ENCODE measurements at places on chromosomes 1 and 21.

- no peak for DNase-seq
Observed at GRCh38 chr1:6591222-6591621, 11.4 kb downstream of the ZBTB48 start.

DNA sequence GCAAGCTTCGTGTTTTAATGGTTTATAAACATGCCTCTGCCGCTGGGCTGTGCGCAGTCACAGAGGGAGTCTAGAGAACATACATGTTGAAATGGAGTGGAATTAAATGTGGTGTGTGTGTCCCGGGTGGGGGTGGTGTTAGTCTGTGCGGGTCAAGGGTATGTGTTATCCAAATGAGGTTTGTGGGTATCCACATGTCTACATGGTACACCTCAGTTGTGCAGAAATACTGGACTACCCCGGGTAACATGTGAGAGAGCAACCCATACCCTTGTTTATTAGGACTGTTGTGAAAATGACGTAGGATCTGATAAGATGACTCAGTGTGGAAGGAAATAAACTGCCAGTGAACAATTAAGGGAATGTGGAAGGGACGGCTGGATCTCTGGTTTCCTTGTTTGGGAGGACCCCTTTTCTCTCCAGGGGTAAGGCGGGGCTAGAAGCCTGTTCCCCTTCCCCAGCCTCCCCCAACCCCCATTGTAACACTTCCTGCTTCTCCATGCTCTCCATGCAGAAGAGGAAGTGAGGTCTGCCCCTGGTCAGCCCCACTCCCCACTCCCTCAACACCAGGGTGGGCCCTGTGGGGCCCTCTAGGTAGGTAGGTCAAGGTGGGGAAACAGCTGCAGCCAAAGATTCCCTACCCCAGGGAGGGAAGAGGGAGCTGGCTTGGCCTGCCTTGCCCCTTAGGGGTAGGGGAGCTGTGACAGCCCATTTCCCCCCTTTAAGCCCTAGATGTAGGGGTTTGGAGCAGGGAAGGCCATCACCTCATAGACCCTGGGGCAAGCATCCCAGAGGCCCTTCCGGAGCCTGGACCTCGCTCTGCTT is 690 bp downstream of the EPS8L3 start:
- DNase-seq: no peak

GRCh38 chr1:35320937-35321336 is 52.4 kb downstream of the ZMYM4 start:
- DNase-seq: no peak

GRCh38 chr1:47643306-47644211 is 205.7 kb downstream of the FOXD2 start:
- DNase-seq: no peak

DNA sequence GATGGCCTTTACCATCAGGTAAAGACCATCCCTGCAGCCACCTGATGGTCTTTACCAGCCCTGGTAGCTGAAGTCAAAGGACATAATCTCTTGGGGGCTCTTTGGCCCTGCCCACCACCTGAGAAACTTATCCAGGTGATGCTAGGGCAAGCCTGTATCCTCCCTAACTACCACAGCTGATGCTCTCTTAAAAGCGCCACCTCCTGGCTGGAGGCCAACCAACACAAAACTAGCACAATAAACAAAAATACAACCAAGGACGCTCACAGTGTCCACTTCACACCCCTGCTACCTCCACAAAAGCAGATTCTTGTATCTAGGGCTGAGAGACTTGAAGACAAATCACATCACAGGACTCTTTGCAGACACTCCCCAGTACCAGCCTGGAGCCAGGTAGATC is 357.1 kb upstream of the POU3F1 start:
- DNase-seq: no peak

- DNase-seq: no peak
Observed at GRCh38 chr21:38299671-38300070, 42.9 kb downstream of the KCNJ15 start.

- DNase-seq: no peak
Observed at GRCh38 chr21:17921579-17922530, 102.7 kb upstream of the C21orf91 start.

DNA sequence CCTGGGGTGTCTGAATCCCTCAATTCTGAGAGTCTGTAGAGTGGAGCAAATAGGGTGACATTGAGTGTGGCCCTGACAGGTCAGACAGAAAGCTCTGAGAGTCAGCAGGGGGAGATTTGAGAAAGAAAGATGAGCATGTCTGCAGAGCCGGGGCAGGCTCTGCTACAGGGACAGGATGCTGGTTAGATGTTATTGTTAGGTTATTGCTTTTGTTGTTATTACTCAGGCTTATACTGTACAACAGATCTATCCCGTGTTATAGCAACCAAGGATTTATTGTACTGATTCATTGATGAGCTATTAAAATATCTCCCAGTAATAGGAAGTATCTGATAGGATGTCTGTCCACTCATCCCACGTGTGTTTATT is 59.5 kb downstream of the NFASC start:
- DNase-seq: no peak

- no peak for DNase-seq
Observed at GRCh38 chr1:99771513-99771918, 5.1 kb upstream of the FRRS1 start.

GRCh38 chr1:20928146-20928545 is 141.0 kb upstream of the HP1BP3 start:
- DNase-seq: no peak

DNA sequence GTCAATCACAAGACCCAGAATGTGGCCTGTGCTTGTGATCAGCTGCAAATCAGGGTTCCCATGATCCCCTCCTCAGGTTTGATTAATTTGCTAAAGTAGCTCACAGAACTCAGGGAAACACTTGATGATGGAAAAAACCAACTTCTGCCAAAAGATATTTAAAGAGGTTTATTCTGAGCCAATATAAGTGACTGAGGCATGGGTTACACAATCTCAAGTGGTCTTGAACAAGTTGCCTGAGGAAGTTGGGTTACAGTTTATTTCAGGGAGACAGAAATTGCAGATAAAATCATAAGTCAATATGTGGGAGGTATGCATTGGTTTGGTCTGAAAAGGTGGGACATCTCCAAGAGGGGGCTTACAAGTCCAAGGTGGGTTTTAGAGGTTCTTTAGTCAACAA is 243.1 kb downstream of the S1PR1 start:
- DNase-seq: no peak

- no peak for DNase-seq
Observed at GRCh38 chr1:69499203-69499803, 68.4 kb upstream of the LRRC7 start.
